ENCODE measurements at places on chromosomes 2 and 18.

GRCh38 chr2:49355611-49356010 is 201.3 kb upstream of the FSHR start:
- no peak for DNase-seq

DNA sequence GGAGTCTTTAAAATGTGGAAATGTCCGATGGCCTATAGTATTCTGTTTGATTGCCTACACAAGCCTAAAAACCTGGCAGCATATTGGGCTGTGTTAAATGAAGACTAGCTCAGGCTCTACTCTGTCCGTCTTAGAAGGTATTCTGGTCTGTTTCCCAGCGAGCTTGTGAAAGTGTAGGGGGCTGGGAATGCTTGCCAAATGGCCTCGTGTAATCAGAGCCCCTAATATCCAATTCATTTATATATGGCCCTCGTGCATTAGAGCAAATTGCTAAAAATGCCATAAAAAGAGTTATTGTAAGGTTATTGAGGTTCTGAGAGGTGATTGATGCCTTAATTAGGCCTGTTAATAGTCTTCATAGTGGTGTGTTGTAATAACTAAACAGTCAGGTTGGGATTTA is 1500.4 kb downstream of the DPP10 start:
- DNase-seq: no peak

DNA sequence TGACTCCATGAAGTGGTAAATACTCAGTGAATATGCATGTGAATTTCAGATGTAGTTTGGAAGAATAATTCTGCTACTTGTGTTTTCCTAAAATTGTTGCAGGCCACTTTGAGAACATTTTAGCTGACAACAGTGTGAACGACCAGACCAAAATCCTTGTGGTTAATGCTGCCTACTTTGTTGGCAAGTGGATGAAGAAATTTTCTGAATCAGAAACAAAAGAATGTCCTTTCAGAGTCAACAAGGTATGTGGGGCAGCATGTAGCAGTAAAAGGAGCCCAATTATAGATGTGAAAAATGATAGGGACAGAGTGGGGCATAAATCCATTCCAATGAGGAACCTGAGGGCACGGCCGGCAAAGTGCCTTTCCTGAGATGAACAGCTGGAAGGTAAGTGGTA is 16.1 kb downstream of the SERPINB5 start:
- no peak for DNase-seq

DNA sequence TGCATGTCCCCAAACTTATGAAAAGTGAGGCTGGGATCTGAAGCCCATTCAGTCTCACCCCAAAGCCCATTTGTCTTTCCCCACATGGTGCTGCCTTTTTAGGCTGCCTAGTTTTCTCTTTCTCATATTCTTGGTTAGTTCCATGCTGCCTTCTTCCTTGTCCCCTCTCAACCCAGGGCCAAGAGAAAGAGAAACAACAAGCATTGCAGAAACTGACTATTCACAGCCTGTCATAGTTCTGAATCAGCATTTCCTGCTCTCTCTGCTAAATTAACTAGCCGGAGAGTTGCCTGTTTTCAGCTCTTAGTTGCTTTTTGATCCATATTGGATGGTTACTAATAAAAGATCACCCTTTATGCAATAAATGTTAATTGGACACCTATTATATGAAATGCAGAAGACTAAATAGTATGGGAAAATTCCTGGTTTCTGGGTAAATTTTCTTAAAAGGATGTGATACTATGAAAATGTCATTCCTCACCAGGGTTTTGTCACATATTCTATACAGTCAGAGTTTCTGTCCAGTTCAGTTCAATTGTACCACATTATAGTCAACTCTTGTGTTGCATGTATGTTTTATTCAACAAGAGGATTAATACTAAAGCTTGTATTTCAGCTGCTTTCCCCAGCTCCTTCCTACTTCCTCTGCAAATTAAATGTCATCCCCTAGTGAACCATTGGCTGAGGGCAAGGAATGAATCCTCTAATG is 246.5 kb downstream of the GALR1 start:
- DNase-seq: no peak

- DNase-seq: no peak
Measured at GRCh38 chr2:98782570-98782969, 51.6 kb upstream of the MGAT4A start.

DNA sequence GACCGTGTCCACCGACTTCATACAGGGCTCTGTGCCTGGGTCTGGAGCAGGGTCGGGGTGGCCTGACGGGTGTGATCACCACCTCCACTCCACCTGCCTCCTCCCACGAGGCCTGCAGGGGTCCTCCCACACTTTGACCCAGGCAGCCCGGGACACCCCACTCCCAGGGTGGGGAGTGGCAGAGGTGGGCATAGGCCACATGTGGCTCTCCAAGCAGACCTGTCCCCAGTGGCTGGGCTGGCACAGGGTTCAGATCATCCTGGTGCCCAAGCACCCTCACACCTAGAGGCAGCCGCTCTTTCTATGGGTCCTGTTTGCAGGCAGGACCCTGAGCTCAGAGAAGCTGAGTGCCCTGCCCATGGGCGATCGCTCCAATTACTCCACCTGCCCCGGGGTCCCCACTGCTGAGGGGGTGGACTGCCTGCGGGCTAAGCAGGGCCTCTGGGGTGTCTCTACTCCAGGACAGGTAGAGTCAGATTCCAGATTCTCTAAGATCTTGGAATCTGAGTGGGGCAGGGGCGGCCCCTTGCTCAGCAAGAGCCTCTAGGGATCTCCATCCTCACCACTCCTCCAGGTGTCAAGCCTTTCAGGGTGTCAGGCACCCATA is 1.4 kb downstream of the NEURL3 start:
- DNase-seq: no peak
